ENCODE measurements at places on chromosomes 13 and 19.
A peak's percentile ranks its signal among the peaks of the same experiment; 100 is the strongest.

GRCh38 chr13:60583911-60584753, 187.1 kb downstream of the TDRD3 start:
- DNase-seq: no peak

DNA sequence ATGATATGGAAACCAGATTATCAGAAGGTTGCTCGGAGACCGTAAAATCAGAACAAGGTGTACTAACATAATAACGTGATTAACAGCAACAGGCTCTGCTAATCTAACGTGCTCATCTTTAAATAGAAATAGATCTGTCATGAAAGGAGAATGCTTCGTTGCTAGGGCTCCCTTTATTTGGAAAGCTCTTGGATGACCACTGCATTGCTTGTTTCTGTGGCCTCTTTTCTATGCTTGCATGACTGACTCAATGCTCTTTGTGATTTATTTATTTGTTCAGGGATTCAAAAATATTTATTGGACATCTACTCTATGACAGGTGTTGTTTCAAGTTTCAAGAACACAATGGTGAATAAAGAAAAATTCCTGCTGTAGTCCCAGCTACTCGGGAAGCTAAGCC, 22.3 kb upstream of the ZDHHC20 start:
- DNase-seq: no peak

DNA sequence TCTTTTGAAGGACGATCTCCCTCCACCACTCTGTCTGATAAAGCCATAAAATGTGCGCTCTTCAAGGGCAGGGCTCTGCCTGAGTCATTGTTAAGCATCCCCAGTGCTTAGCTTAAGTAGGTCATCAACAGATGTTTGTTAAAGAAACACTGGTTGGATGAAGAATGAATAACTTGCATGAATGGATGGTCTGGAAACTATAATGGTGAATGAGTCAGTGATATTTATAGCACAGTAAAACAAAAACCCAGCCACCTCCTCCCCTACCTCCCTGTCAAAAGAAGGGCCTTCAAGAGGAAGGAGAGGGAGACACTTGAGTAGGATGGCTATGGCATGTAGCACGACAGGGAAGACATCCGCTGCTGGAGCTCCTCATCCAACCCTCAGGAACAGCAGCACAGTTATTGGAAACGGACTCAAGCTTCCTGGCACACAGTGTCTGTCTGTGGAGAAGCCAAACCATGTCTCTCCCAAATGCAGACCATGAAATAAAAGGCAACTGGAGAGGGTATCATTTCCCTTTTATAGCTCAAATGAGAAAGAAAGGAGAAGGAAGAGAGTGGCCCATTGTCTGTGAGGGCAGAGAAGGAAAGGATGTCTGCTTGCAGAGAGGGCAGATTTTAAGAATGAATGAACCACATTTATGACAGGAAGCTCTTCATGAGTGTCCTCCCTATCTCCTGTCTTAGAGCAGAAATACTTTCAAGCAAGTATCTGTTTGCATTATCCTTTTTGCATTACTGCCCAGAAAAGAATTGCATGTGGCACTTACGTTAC, 183.5 kb upstream of the UBL3 start:
- DNase-seq: no peak

- DNase-seq: peak; percentile 81
Measured at GRCh38 chr13:52194184-52194868, 34.9 kb upstream of the NEK3 start.

GRCh38 chr19:2047076-2047448, 4.0 kb downstream of the MKNK2 start:
- DNase-seq: no peak

All from activated T-helper 1 cell treated with anti-CD3 and anti-CD28 coated beads, Interleukin-2, amount 50 U/mL, for 16 hours (primary cell).